ENCODE measurements at places on chromosomes 2 and 18.

- H3K4me3 ChIP-seq: no peak overlapping the region
- peaks cover 13% of the 10 kb centered on the region for H3K4me1 ChIP-seq
- no peak overlapping the region for H3K27ac ChIP-seq
- no peaks in the 10 kb centered on the region for H3K36me3 ChIP-seq
These were observed 51.3 kb downstream of the LIPG start for GRCh38 chr18:49613141-49613640.

DNA sequence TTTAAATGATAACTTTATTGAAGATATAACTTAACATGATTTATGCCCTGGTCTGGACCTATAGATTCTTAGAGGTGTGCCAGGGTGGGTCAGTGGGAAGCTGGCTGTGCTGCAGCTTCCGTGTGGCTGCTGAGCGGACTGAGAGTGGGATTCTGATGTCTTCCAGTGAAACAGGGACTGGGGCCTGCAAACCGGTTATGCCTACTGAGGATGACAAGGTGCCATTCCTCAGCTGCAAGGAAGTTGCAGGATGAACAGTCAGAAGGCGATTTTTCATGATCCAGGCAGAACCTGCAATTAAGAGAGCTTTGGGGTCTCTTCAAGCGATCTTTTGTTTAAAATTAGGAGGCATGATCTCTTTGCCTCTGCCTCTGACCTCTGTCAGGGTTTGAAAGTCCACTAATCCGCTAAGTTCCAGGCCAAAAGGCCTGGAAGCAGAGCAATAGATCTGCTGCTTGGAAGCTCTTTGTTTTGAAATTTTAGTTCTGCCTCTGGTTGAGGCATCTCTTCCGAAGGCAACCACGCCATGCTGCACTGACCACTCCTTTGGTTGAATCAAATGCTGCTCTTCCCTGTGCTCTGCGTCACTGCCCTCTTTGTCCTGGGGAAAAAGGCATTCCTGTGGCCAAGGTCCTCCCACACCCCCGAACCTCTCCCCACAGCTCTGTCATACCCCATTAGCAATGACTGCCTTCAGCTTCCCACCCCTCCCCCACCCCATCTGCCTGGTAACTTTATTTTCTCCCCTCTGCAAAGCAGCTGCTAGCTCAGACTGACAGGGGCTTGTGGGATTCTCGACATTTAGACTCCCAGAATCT lies 2.0 kb downstream of the TMEM169 start:
- no peak overlapping the region for H3K4me3 ChIP-seq
- peaks cover 7% of the 10 kb centered on the region for H3K4me1 ChIP-seq
- H3K27ac ChIP-seq: no peak overlapping the region
- H3K27me3 ChIP-seq: no peaks in the 10 kb centered on the region
- no peaks in the 10 kb centered on the region for H3K36me3 ChIP-seq

- no peak overlapping the region for H3K27ac ChIP-seq
- H3K4me3 ChIP-seq: no peak overlapping the region
- H3K27me3 ChIP-seq: no peaks in the 10 kb centered on the region
- DNase-seq: no peak
- no peaks in the 10 kb centered on the region for H3K4me1 ChIP-seq
These were observed 32.7 kb downstream of the ABI2 start for GRCh38 chr2:203360833-203361430.

DNA sequence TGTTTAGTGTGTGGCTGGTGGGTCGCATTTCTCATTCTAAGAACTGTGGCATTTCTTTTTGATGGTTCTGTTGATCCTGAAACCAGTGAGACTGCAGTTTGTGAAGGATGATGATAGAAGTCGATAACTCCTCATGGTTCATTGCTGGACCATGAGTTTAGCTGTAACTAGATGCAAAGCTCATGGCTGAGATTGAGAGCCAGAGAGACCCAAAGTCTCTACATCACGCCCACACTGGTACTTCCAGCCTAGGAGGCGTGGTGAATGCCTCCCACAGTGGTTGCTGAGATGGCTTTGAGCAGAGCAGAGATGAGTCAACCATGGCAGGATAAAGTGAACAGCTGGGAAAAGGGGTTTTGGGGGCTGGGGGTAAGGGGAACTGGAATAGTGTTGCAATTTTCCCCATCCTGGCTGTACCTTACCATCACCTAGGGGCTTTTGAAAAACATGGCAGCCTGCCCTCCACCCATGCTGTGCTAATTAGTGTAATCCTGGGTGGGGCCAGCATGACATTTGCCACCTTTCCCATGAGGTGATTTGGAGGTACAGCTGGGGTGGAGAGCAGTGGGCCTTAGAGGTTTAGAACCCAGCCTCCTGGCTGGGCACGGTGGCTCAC lies 24.1 kb downstream of the INPP4A start:
- no peak overlapping the region for H3K27ac ChIP-seq
- H3K36me3 ChIP-seq: peaks cover 3% of the 10 kb centered on the region
- DNase-seq: no peak
- H3K27me3 ChIP-seq: no peaks in the 10 kb centered on the region

- H3K4me1 ChIP-seq: no peaks in the 10 kb centered on the region
- no peak overlapping the region for H3K27ac ChIP-seq
- no peaks in the 10 kb centered on the region for H3K36me3 ChIP-seq
- no peak overlapping the region for H3K4me3 ChIP-seq
- DNase-seq: no peak
These were observed 43.7 kb upstream of the APCDD1 start for GRCh38 chr18:10410472-10411308.

DNA sequence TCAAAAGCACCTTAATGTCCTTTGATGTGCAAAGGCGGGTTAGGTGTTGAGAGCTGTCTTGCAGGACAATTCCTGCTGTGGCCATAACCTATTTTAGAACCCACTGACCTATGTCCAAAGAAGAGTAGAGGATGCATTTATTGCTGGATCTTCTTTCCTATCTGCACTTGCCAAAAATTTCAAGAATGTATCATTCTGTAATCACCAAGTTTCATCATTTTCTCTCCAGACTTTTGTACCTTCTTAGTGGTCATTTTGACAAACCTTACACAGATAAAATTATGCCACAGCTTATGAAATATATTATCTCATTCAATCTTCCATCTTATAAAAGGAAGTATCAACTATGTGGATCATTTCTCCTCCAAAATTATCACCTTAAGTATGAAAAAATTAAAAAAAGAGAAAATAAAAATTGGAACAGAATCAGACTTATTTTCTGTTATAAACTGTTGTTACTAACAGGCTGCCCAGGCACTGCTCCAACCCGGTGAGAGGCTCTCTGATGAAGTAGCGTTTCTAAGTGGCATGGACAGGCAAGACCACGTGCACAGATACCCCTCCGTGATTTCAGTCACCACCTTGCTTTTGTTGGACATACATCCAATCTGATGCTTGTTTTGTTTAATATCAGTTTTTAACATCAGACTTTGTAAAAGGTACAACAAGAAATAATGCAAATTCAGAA lies 559.9 kb upstream of the ID2 start:
- H3K36me3 ChIP-seq: no peaks in the 10 kb centered on the region
- H3K4me3 ChIP-seq: no peak overlapping the region
- H3K27me3 ChIP-seq: no peaks in the 10 kb centered on the region
- no peaks in the 10 kb centered on the region for H3K4me1 ChIP-seq
- H3K27ac ChIP-seq: no peak overlapping the region

DNA sequence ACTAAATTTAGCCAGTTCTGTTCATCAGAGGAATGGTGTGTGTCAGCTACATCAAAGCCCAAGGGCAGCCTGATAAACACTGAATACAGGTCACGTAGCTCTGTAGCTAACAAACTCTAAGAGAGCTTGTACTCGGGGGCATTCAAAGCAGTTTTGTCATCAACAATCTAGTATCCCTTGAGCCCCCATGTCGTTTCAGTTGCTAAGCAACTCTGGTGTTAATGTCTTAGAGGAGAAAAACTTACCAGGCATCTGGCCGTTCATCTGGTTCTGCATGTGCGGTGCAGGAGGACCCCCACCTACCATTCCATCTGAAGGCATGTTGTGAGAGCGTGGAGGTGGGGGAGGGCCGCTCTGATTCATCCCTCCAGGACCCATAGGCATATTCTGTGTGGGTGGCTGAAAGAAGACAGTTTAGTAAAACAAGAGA lies 33.1 kb downstream of the SS18 start:
- H3K4me1 ChIP-seq: no peaks in the 10 kb centered on the region
- no peak overlapping the region for H3K27ac ChIP-seq
- peaks cover 3% of the 10 kb centered on the region for H3K36me3 ChIP-seq
- no peak overlapping the region for H3K4me3 ChIP-seq
- no peaks in the 10 kb centered on the region for H3K27me3 ChIP-seq

GRCh38 chr2:173355132-173355865 lies 627 bp downstream of the CDCA7 start:
- peaks cover 5% of the 10 kb centered on the region for H3K36me3 ChIP-seq
- H3K27me3 ChIP-seq: no peaks in the 10 kb centered on the region
- no peaks in the 10 kb centered on the region for H3K4me1 ChIP-seq
- no peak for DNase-seq
- peak overlapping the region; percentile 96 for H3K4me3 ChIP-seq

GRCh38 chr2:31979956-31980355 lies 30.9 kb downstream of the MEMO1 start:
- H3K4me1 ChIP-seq: no peaks in the 10 kb centered on the region
- H3K27me3 ChIP-seq: no peaks in the 10 kb centered on the region
- H3K27ac ChIP-seq: no peak overlapping the region
- no peaks in the 10 kb centered on the region for H3K36me3 ChIP-seq

GRCh38 chr2:22449696-22450095 lies 935.3 kb upstream of the KLHL29 start:
- no peak overlapping the region for H3K4me3 ChIP-seq
- H3K27ac ChIP-seq: no peak overlapping the region
- H3K4me1 ChIP-seq: no peaks in the 10 kb centered on the region
- no peak for DNase-seq
- H3K36me3 ChIP-seq: no peaks in the 10 kb centered on the region

DNA sequence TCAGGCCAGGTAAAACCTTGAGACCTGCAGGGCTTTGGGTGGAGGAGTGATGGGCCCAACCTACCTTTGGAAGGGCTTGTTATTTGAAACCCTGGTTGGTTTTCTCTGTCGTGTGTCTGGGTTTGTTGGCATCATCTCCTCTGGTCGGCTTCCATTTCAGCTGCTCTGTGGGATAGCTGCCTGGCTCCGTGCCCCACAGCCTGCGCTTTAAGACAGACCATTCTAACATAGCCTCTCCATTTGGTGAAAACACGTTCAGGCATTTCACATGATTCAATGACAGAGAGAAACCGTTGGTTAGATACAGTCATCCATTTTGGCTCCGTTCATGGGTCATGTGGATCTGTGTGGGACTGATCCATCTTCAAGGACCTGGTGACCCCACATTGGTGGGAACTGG lies 37.0 kb upstream of the LYPD6B start:
- no peak overlapping the region for H3K27ac ChIP-seq
- peaks cover 20% of the 10 kb centered on the region for H3K36me3 ChIP-seq
- H3K4me3 ChIP-seq: no peak overlapping the region
- no peaks in the 10 kb centered on the region for H3K27me3 ChIP-seq
- DNase-seq: no peak

GRCh38 chr2:69564604-69565003 lies 78.9 kb downstream of the AAK1 start:
- no peak overlapping the region for H3K27ac ChIP-seq
- DNase-seq: no peak
- H3K4me3 ChIP-seq: no peak overlapping the region
- H3K4me1 ChIP-seq: 0 out of 2 replicates have a peak, but pooled peaks cover 1% of the 10 kb centered on the region
- H3K27me3 ChIP-seq: no peaks in the 10 kb centered on the region
- no peaks in the 10 kb centered on the region for H3K36me3 ChIP-seq

DNA sequence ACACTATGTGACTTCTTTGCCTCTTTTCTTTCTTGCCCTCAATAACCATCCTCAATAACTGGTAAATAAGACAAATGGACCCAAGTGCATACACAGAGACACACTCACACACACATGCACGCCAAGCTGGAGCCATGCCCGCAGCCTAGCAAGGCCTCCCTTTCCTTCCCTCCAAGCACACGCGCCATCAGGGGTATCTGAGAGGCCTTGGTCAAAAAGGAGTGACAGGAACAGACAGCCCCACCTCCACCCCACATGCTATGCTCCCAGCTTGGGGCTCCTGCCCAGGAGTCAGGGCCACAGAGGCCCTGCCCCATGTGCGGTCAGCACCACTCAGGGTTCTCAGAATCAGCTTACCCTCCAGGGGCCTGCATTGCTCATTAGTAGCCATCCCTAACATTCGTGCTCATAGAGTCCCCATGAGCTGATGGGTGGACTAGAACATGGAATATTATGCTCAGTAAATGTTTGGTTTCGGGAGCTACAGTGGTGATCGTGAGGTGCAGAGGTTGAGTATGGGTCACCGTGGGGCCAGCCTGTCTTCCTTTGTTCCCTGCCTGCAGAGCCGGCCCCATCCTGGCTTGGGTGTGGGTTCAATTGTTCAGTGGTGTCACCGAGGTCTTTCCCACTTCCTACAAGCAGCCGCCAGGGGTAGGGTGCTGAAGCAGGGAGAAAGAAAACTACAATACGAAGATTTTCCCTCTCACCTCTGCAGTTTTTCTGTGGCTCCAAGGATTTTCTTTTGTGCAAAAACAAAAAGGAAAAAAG lies 158.2 kb upstream of the RAB12 start:
- H3K27ac ChIP-seq: no peak overlapping the region
- H3K4me3 ChIP-seq: no peak overlapping the region
- no peak for DNase-seq
- no peaks in the 10 kb centered on the region for H3K4me1 ChIP-seq

DNA sequence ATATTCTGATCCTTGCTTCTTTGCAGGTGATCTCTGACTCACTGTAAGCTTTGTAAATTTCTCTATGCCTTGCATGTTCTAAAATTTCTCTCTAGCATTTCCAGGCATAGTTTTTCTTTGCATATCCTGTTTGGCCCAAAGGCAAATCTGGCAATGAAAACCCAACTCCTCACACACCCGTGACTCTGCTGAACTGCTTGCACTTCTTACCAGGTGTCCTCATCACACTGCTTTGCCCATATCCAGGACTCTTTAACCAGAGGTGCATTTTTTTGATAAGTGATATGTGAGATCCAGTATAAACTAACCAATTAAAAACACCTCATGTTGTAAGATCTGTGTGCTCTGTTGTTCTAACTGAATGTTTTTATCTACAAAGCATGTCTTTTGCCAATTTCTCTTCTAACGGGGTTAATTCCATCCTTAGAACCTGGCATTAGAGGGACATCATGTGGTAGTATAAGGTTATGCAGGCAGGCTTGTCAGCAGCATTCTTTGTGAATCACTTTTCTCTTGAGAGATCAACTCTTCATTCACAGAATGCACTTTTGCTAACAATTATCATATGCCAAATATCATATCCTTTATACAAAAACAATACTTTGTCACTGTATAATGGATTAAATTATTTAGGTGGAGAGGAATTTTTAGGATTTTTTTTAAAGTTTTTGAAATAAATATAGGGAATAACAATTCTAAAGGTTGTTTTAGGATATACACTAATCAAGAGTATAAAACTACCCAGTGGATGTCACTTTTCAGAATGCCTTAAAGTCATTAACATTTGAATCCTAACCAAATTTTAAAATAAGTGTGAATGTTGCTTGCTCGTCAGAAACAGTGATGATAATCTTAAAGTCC lies 20.8 kb upstream of the TMX3 start:
- H3K4me3 ChIP-seq: no peak overlapping the region
- H3K36me3 ChIP-seq: no peaks in the 10 kb centered on the region
- H3K4me1 ChIP-seq: no peaks in the 10 kb centered on the region
- no peaks in the 10 kb centered on the region for H3K27me3 ChIP-seq
- H3K27ac ChIP-seq: no peak overlapping the region

GRCh38 chr2:185947722-185948121 lies 209.1 kb downstream of the FSIP2 start:
- H3K27ac ChIP-seq: no peak overlapping the region
- H3K4me1 ChIP-seq: no peaks in the 10 kb centered on the region
- DNase-seq: no peak
- H3K4me3 ChIP-seq: no peak overlapping the region

Data from iPS DF 6.9 (cell line).